ENCODE measurements at places on chromosomes 5 and 9.

- DNase-seq, result no peak
Measured at GRCh38 chr5:154683101-154683880, 71.9 kb upstream of the LARP1 start.

- DNase-seq, result no peak
Measured at GRCh38 chr5:149143470-149143869, 2.2 kb downstream of the ABLIM3 start.

GRCh38 chr5:76735762-76736545 lies 20.0 kb downstream of the F2R start:
- DNase-seq, result no peak

DNA sequence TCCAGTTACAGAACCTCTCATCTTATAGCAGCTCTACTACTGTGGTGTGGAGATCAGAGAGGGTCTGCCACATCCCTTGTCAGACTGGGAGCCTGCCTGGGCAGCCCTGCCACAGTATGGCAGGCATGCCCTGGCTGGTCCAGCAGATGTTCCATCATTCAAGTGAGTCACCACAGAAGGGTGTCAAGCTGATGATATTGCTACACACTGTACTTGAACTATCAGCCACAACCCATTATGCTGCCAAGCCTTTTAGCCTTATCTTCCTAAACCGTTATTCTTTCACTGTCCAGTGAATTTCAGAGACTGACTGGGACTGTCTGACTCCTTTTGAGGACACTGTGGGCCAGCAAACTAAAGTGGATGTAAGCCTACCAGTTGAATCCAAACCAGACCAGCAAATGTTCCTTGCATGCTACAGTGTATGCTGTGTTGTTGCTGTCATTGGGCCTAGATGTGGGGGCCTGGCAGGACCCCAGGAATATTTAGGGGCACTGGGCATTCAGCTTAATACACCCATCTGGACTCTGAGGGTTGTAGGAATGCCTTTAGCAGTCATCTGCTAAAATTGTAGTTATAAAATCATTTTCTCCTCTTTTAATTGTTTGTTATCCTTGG lies 202.6 kb downstream of the NR3C1 start:
- DNase-seq, result no peak

DNA sequence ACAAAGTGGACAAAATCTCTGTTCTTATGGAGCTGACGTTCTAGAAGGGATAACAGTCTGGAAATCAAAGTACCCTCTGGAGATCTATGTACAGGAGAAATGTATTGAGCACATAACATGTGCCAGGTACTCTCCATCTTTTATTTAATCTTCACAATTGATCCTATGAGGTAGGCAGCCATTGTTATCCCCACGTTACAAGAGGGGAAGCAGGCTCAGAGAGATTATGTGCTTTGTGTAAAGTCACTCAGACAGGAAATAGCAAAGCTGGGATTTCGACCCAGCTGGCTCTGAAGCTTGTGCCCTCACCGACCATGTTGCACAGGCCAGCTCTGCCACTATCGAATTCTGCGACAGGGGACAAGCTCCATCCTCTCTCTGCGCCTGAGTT lies 21.5 kb downstream of the PDGFRB start:
- no peak for DNase-seq

GRCh38 chr9:121289772-121290370 lies 21.9 kb downstream of the GSN start:
- no peak for DNase-seq

DNA sequence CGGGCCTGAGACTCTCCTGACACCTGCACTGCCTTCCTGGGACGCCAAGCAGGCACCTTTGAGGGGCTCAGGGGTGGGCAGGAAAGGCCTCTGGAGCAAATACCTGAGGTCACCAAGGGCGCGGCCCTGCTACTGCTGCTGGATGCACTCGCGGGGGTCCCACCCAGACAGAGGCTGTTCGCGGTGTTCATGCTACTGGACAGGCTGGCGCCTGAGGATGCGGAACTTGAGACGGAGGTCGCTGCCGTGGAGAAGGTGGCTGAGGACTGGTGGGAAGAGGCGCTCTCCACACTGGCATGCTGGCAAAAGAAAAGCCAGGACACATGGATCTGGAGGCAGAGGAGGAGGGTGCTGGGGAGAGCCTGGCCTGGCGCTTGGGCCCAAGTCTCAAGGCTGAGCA lies 110.7 kb downstream of the UBE2R2 start:
- DNase-seq, result no peak

DNA sequence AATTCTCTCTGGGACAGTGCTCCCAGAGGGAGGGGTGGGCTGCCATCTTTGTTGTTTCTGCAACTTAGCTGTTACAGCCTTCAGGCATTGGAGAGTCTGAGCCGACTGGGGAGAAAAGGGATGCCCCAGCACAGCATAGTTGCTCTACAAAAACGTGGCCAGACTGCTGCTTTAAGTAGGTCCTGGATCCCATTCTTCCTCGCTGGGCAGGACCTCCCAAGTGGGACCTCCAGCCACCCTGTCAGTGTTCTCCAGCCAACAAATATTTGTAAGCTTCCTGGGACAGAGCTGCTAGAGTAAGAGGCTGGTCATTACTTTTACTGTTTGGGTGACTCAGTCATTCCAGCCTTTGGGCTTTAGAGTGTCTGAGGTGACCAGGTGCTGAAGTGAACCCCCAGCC lies 292.7 kb upstream of the NREP start:
- DNase-seq, result no peak

GRCh38 chr5:167992868-167993267 lies 298.6 kb upstream of the WWC1 start:
- DNase-seq, result no peak

DNA sequence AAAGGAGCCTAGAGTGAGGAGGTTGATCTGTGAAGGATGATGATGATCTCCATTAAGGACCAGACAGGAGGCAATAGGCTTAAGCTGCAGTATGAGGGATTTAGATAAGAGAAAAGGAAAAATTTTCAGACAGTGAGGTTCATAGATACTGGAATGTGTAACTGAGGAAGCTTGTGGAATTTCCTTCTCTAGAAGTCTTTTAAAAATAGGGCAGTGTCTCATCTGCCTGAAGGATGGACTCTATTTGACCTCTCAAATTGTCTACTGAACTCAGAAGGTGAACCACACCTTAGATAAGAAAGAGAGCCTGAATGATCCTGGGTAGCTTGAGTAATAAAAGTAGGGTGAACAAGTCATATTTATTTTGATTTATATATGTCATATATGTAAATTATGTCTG lies 148.2 kb upstream of the CDKN2B start:
- DNase-seq, result no peak

DNA sequence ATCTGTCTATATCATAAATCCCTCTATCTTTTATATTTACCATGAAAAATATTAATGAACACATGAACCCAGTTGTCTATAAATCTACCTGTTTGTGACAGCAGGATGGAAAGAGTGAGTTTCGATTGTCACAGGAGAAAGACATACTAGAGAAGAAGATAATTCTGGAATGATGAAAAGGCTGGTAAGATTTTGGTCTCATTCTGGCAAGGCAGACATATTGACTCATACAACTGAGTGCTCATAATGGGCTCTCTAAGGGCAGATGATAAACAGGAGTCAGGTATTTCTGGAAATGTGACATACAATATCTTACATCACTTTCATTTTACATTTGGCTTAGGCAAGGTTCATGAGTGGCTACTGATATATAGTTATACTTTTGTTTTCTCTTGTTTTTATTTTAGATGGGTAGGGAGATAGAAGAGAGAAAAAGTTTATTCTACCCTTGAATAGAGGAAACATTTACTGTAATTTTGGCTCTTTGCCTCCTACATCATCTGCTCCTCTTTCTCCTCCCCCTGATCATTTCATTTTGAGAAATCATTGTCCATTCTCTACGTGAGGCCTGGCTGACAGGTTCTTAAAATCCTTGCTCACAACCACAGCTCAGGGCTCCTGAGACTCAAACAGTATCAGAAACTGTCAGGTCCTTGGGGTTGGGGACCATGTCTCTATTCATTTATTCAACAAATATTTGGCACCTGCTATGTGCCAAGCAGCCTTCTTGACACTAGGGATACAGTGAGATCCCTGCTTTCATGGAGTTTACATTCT lies 14.4 kb downstream of the ELOVL7 start:
- DNase-seq, result no peak

DNA sequence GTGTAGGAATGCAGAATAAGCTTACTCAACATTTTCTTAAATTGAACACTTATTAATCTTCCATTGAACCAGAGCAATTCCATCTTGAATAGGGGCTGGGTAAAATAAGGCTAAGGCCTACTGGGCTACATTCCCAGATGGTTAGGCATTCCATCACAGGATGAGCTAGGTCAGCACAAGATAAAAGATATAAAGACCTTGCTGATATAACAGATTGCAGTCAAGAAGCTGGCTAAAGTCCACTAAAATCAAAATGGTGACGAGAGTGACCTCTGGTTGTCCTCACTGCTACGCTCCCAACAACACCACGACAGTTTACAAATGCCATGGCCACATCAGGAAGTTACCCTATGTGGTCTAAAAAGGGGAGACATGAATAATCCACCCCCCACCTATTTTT lies 156.1 kb downstream of the NXNL2 start:
- no peak for DNase-seq

GRCh38 chr5:1051366-1051720 lies 42.7 kb downstream of the NKD2 start:
- DNase-seq, result no peak

DNA sequence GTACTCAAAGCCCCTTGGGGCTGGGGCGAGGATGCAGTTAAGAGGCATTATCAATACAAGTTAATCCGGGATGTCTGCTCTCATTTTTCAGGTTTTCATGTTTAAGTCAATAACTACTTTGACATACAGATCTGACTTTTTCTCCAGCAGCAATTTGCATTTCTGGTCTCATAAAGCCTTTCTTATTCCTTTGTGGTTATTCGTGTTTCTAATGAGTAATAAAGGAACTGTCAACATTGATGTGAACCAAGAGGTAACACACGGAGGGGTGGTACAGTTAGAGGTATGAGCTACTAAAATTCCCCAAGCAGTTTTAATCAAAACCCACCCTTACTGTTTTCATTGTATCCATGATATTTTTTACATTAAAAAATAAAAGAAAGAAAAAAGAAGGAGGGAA lies 138.0 kb upstream of the NFIB start:
- DNase-seq, result no peak

GRCh38 chr5:7146886-7147285 lies 249.1 kb upstream of the ADCY2 start:
- DNase-seq, result no peak

- no peak for DNase-seq
Measured at GRCh38 chr5:35233121-35233520, 2.8 kb upstream of the PRLR start.

DNA sequence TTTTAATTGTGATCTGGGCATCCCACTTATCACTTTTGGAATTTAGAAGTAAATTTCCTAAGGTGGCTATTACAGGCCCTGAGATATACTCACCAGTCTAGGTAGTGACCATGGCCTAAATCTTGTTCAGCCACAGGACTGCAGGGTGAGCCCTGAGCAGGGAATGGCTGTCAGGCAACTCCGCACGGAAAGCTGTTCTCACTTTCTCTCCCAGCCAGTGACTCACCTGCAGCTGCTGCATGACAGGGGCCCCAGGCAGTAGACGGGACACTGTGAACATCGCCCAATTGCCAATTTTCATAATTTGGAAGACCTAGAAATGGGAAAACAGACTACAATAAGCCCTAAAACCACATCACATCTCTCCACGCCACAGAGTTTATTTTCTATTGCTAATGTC lies 69.6 kb upstream of the TAF1L start:
- no peak for DNase-seq
